Activated CD4-positive, alpha-beta T cell treated with anti-CD3 and anti-CD28 coated beads for 36 hours (primary cell): ENCODE measurements at places on chromosomes 7 and 10. TPM values are rescaled to one million over a fixed set of nuclear protein-coding genes. Genes with fewer than 3 reads are reported as not detected.

Gene IDE
- total RNA-seq = 30.8 TPM

GRCh38 chr7:46948716-46949115 is 633.2 kb downstream of the TNS3 start:
- no peak overlapping the region for H3K4me3 ChIP-seq
- no peaks in the 10 kb centered on the region for H3K4me1 ChIP-seq
- no peak for DNase-seq
- H3K27me3 ChIP-seq = no peaks in the 10 kb centered on the region

- H3K27me3 ChIP-seq = peaks cover 3% of the 10 kb centered on the region
- H3K4me3 ChIP-seq = no peak overlapping the region
- no peaks in the 10 kb centered on the region for H3K36me3 ChIP-seq
- no peak overlapping the region for H3K27ac ChIP-seq
- peak; percentile 1 for DNase-seq
These were observed 34.9 kb upstream of the INPP5A start for GRCh38 chr10:132502544-132503300.

GRCh38 chr7:142516038-142516501 is 233.2 kb upstream of the PRSS1 start:
- H3K4me1 ChIP-seq = peaks cover 48% of the 10 kb centered on the region
- DNase-seq = peak; percentile 59
- no peak overlapping the region for H3K4me3 ChIP-seq
- H3K27me3 ChIP-seq = no peaks in the 10 kb centered on the region
- no peaks in the 10 kb centered on the region for H3K36me3 ChIP-seq

DNA sequence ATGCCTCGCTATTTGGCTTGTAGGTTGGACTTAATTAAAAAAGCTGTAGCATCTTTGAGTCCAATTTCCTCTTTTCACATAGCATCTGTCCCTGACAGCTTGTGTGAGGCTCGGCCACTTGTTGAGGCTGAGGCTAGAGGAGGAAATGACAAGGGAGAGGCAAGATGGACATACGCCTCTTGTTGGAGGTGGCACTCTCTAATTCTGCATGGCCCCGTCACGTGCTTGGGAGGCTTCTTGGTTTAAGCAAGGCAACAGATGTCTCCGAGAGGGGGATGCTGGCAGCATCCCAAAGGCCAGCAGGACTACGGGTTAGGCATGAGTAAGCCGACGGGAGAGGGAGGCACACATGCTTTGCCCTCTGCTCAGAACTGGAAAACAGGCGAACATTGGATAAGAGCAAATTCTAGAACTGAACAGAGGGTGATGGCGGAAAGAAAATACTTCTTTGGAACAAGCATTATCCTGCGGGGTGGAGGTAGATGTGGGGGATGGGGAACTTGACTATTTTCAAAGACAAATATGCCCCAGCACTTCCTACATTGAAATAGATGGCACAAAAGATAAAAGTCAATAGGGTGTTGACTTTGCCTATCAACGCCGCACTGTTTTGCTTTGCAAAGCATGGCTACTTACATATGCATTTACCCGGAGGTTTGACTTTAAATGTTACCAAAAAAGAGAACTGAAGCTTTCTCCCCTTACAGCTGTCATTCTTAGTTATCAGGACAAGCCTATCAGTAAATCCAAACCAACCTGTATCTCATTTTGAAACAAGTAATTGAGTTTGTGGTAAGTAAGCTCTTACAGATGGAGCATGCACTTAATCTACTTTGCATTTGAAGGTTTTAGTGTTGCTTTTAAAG is 94.8 kb downstream of the CHN2 start:
- H3K4me1 ChIP-seq = peaks cover 26% of the 10 kb centered on the region
- DNase-seq = no peak
- peaks cover 28% of the 10 kb centered on the region for H3K27me3 ChIP-seq

DNA sequence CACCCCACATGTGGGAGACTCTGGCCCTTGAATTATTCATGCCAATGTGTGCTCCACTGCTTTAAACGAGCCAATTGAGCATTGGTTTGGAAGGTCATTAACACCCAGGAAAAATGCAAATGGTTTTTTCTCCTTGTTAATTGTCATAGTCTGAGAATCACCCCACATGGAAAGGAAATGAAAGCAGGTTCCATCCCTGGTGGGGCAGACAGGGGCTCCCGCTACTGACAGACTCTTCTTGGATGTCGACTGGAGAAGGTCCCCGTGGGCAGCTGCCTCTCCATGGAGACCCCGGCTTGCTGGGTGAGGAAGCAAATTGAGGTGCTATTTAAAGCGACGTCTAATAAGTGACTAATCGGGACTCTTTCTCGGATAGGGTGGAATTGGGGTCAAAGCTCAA is 32.0 kb upstream of the EN2 start:
- H3K36me3 ChIP-seq = no peaks in the 10 kb centered on the region
- no peak overlapping the region for H3K27ac ChIP-seq
- H3K4me3 ChIP-seq = no peak overlapping the region
- no peak for DNase-seq
- no peaks in the 10 kb centered on the region for H3K4me1 ChIP-seq
